Hippocampal formation (tissue), 2 donors: ENCODE measurements at places on chromosomes 6 and 20.

DNA sequence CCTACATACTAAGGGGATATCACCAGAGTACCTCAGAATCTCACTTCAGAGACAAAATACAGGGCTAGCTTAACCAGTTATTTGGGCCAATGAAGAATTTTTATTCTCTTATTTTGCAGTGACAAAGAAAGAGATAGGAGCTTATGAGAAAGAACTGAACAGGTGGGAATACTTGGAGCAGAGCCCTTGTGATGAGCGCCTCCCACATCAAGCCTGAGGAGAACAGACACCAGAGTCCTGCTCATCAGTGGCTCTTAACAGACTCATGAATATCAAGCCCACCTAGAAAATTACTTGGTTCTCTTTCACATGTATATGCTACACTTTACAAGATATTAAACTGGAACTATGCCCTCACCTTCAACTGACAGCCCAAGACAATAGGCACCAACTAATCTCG, 99.0 kb downstream of the FAXC start:
- no peak for DNase-seq

GRCh38 chr20:33311011-33311410, 28.0 kb downstream of the BPIFB1 start:
- DNase-seq = no peak

DNA sequence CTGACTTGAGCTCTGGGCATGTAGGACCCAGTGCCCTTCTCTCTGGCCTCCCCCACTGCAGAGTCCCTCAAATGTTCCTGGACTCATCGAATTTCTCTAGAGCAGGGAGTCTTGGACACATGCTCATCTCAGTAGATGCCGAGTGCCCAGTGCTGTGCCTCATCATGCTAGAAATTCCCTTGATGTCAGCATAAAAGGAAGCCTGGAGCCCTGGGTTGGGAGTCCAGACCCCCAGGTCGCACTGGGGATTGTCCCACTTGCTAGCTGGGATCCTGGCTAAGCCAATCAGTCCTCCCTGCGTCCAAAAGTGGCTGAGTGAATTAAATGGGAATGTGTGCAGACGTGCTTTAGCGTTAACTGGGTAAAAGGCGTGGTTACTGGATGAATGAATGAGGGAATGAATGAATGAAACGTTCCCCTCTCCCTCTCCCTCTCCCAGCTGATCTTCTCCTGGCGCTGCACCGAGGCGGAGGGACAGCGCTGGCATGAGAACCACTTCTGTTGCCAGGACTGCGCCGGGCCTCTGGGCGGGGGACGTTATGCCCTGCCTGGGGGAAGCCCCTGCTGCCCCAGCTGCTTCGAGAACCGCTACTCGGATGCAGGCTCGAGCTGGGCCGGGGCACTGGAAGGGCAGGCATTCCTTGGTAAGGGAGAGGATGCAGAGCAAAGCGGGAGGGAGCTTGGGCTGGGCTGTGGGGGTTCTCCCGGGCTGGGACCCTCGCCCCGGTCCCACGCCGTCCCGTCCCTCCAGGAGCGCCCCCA, 1.6 kb upstream of the TOMM6 start:
- DNase-seq = no peak

DNA sequence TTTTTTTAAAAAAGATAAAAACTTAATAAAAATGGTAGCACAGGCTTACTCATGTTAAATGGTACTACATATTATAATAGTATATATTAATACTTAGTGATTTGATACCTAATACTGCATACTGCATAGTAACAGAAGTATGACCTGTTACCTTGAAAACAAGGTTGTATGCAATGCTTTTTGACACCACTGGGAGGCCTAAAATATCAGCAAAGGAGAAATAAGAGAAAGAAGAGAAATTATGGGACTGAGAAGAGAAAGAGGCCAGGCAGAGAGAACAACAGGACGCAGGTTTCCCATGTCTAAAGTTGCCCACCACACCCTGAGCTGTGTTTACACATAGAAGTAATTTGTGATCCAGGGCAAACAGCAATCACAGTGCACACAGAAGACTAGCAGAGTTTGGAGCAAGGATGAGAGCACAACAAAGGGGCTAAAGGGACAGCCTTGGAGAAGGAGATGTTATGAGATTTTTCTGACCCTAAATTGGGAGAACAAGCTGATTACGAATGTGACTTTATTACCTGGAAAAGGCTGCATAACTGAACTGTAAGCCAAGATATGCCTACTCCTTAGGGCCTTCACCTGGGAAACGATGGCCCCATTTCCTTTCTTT, 73.2 kb downstream of the ROS1 start:
- no peak for DNase-seq

DNA sequence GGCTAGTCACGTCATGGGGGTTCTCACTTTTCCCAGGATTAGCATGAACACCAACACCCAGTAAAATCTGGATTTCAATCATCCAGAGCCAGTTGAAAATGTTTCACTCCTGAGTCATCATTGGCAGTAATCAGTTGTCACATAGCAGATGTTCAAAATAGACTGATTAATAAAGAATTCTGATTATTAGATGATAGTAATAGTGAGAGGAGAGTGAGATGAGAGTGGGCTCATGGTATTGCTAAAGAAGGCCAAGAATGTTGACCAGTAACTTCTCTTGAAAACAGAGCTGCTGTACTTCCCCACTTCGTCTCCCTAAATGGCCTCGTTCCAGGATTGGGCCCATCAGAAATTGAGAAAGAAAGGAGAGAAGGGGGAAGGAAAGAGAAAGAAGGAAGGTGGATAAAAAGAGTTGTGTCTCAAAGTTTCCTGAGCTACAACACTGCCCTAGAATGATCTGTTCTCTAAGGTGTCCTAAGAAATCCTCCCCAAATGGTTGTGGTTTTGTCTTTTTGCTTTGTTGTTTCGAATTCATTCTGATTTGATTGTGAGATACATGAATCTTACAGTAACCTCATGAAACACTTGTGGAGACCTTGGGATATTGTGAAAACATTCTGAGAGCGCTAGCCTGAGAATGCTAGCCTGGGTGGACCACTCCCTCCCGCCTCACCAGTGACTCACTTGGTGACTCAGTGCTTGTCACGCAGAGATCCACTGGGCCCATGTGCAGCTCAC, 502.2 kb upstream of the JARID2 start:
- no peak for DNase-seq

- DNase-seq = no peak
Measured at GRCh38 chr6:5199702-5200101, 61.0 kb downstream of the LYRM4 start.

- no peak for DNase-seq
Measured at GRCh38 chr20:15564981-15565380, 1008.3 kb downstream of the KIF16B start.

GRCh38 chr6:27260369-27260768, 12.9 kb downstream of the PRSS16 start:
- no peak for DNase-seq

GRCh38 chr6:15143086-15143485, 102.8 kb upstream of the JARID2 start:
- DNase-seq = no peak

DNA sequence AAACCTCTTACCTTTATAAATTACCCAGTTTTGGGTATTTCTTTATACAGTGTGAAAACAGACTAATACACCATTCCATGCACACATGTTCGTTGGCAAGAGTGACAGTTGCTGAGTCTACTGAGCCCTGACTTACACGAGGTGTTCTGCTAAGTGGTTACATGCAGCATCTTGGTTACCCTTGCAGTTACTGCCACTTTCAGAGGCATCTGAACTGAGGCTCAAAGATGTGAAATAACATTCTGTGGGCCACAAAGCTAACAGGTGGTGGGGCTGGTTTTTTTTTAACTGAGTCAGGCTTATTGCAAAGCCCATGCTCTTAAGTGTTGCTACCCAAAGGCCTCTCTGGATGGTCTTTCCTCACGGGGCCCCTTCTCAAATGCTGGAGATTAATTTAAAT, 54.4 kb upstream of the GTSF1L start:
- DNase-seq = no peak

GRCh38 chr20:8602389-8603116, 466.3 kb upstream of the PLCB4 start:
- no peak for DNase-seq

- DNase-seq = no peak
Measured at GRCh38 chr6:49550492-49551077, at the start of gene C6orf141. C6orf141 (plus strand) TSS chr6:49550668; CDS start chr6:49550793, 125 bp downstream.

DNA sequence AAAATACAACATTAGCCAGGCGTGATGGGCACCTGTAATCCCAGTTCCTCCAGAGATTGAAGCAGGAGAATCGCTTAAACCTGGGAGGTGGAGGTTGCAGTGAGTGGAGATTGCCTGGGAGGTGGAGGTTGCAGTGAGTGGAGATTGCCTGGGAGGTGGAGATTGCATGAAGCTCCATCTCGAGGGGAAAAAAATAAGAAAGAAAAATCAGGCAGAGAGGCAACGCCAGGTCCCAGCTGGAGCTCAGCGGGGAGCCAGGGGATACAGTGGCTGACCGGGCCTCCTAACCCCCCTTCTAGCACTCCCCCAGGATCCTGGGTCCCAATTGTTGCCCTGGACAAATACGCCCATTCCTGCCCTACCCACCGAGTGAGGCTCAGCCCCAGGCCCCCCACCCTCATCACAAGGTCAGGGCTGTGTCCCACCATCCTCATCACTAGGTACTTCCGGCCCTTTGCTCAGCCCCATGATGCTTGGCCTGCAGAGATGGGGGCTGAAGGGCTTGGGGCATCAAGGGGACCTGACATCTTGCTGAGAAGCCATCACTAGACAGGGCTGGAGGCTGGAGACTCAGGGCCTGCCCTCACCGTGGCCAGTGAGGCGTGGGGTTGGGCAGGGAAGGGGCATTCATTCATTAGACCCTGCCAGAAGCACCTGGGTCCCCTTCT, 1.9 kb downstream of the OGFR start:
- DNase-seq = no peak

DNA sequence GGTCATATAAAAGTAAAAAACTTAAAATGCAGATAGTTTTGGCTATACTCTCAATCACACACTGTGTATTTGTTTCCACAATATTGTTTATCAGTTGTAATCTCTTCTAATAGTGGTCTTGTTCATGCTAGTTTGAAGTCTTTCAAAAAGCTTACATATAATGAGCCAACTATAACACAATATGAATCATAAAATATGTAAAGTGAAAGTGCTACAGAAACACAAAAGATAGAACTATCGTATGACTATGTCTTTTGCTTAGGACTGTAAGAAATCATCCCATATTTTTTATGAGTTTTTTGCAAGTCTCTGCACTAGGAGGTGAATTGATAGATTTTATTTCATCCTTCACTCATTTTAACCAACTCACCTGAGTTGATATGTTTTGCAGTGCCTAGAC, 136.0 kb downstream of the MMUT start:
- no peak for DNase-seq

DNA sequence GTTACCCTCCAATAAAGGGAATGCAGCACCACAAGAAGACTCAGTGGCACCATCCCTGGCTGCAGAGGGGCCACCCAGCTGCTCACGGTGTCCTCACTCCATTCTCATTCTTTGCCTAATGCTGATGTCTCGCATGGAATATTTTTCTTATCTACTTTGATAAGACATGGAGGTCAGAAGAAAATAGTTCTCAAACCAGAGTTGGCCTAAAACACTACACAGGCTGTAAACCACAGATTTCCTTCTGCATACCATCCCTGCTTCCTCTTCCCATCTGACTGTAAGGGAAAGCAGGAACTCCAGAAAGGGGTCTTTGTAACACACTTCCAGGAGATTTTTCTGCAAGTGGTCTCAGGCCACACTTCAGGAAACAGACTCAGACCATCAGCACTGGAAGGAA, 43.1 kb upstream of the CD93 start:
- DNase-seq = no peak

- DNase-seq = no peak
Measured at GRCh38 chr6:64113704-64114103, 478.1 kb downstream of the PHF3 start.

- DNase-seq = no peak
Measured at GRCh38 chr6:36355819-36356218, 19.1 kb upstream of the BNIP5 start.

DNA sequence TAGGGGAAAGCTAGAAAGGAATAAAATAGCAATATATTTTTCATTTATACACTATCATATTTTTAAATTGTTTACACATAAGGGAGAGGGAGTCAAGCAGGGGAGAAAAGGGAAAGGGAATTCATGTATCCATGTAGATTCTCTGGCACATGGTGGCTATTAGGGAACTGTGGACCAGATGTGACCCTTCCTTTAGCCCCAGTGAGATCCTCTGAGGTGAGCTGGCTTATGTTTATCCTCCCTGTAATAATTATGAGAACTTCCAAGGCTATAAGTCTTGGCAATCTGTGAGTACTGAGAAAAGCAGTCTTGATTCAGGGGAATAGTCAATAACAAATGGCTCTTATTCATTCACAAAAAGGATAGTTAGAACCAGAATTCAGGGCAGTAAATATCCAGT, 42.6 kb downstream of the TSBP1 start:
- DNase-seq = no peak

DNA sequence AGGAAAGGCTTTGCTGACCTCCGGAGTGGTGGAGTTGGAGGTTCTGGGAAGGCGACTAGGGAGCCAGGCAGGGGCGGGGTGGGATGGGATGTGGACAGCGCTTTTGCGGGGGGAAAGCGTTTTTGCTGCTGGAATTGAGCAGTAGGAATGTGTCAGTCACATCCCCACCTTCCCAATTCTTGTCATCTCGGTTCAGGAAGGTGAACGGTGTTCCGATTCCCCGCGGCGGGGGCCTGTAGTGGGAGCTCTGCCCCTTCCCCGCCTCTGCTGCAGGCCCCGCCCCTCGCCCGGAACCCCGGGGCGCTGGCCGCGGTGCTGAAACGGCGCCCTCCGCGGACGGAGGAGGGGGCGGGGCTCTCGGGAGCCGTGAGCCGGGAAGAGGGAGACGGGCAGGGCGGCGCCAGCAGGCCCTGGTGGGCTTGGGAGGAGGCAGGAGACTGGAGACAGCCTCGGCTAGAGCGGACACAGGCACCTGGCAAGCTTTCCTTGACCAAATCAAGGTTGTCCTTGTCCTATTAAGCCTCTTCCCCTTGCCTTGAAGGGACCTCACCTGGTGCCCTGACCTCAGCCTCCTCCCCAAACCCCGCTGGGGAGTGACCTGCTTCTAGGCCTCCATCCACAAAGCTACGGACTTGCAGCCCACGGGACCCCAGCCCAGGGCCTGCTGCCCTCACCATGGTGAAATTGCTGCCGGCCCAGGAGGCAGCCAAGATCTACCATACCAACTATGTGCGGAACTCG, at the start of gene LHFPL5:
LHFPL5 (plus strand) TSS at position 357 of the 741 bp plus-strand sequence; CDS start at position 676, 319 bp downstream.
- no peak for DNase-seq

- no peak for DNase-seq
Measured at GRCh38 chr6:106973836-106974335, 643 bp downstream of the CD24 start.

DNA sequence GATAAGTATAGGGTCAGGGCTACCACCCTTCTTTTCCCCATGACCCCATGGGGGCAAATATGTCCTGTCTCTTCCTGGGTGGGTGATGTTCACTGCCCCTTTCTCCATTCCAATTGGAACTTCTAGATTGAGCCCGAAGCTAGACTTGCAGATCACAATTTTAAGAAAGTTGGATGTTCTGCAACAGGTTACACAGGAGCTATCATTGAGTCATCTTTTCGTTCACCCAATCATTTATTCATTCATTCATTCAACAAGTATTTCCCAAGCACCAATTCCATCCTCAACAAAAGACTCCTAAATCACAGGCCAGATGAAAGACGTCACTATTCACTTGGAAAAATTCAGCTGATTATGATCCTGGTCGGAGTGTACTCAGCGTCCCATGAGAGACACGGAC, 71.0 kb upstream of the FOXP4 start:
- no peak for DNase-seq
